RCC 7860 (cell line): ENCODE measurements at places on chromosomes 7 and 10.

GRCh38 chr10:59106441-59106840 lies 70.0 kb upstream of the PHYHIPL start:
- no peak for DNase-seq

- DNase-seq, result no peak
Observed at GRCh38 chr10:123678376-123678775, 12.2 kb downstream of the GPR26 start.

GRCh38 chr7:94288096-94288495 lies 106.6 kb upstream of the COL1A2 start:
- DNase-seq, result no peak

GRCh38 chr7:83504330-83504729 lies 144.6 kb downstream of the SEMA3E start:
- DNase-seq, result no peak

GRCh38 chr7:50667789-50668226 lies 102.6 kb upstream of the DDC start:
- DNase-seq, result no peak

GRCh38 chr7:48089046-48090003 lies at the start of gene UPP1:
Gene UPP1 (plus strand): TSS chr7:48089265. CDS start chr7:48094784, 5,519 bp downstream.
- DNase-seq, result no peak
